Natural killer cell treated with Interleukin-12 subunit alpha and Interleukin-12 subunit beta and Interleukin-15 and Interleukin-18, amount 100 ng/mL, for 72 hours (primary cell): ENCODE measurements at places on chromosomes 12 and 14. TPM values are rescaled to one million over a fixed set of nuclear protein-coding genes. Genes with fewer than 3 reads are reported as not detected.

GRCh38 chr12:82745807-82746206 lies 59.1 kb downstream of the TMTC2 start:
- H3K27ac ChIP-seq: no peak overlapping the region
- no peaks in the 10 kb centered on the region for H3K36me3 ChIP-seq
- H3K4me1 ChIP-seq: no peaks in the 10 kb centered on the region
- no peak for DNase-seq
- no peak overlapping the region for H3K4me3 ChIP-seq

GRCh38 chr14:95431199-95432143 lies 85.0 kb downstream of the SYNE3 start:
- H3K4me3 ChIP-seq: no peak overlapping the region
- no peaks in the 10 kb centered on the region for H3K27me3 ChIP-seq
- no peak overlapping the region for H3K27ac ChIP-seq
- H3K4me1 ChIP-seq: peaks cover 7% of the 10 kb centered on the region

- peaks cover 20% of the 10 kb centered on the region for H3K27me3 ChIP-seq
- peaks cover 4% of the 10 kb centered on the region for H3K36me3 ChIP-seq
- H3K4me1 ChIP-seq: peaks cover 31% of the 10 kb centered on the region
Measured at GRCh38 chr12:11954181-11954580, 116.6 kb upstream of the BCL2L14 start.

- peaks cover 40% of the 10 kb centered on the region for H3K36me3 ChIP-seq
- no peak overlapping the region for H3K27ac ChIP-seq
- H3K4me1 ChIP-seq: peaks cover 8% of the 10 kb centered on the region
Measured at GRCh38 chr12:112916270-112916669, 9.5 kb downstream of the OAS1 start.

- H3K27me3 ChIP-seq: no peaks in the 10 kb centered on the region
- H3K27ac ChIP-seq: no peak overlapping the region
- H3K36me3 ChIP-seq: no peaks in the 10 kb centered on the region
- no peak overlapping the region for H3K4me3 ChIP-seq
- DNase-seq: no peak
- H3K4me1 ChIP-seq: no peaks in the 10 kb centered on the region
Measured at GRCh38 chr12:29818916-29819623, 35.3 kb upstream of the TMTC1 start.

SDS gene
- not detected for total RNA-seq
